ENCODE measurements at places on chromosomes 12 and 14.

GRCh38 chr12:2654311-2654710, 140.5 kb upstream of the FKBP4 start:
- no peak for DNase-seq

DNA sequence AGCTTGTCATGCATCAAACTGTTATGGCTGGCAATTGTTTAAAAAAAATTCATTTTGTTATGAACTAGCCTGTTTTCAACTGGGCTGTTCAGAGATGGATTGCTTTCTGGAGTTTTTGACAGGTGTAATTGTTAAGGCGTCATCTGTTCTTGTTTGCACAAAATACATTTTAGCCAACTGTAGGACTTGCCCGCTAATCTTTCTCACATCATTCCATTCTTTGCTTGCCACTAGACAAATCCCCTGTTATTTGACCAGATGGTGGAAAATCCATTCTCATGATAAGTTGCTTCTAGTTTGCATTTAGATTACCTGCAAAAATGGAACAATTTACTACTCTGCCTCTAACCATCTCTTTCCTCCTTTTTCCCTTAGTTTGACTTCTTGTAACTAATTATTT, 114.3 kb downstream of the NPAS3 start:
- DNase-seq = no peak

DNA sequence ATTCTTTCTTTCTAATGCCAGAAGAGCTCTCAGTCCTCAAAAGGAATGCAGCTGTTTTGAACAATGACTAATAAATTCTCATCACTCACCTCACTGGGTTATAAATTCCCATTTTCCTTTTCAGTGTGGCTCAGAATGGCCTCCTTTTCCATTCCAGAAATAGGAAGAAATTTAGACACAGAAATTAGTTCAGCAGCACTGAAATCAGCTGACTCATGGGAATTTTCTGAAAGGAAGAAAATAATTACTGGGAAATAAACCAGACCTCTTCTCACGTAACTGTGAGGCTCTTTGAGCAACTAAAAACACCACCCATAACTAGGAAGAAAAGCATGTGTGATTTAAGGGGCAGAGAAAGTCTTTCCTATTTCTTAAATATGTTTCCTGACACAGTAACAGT, 23.8 kb downstream of the CD163 start:
- no peak for DNase-seq

DNA sequence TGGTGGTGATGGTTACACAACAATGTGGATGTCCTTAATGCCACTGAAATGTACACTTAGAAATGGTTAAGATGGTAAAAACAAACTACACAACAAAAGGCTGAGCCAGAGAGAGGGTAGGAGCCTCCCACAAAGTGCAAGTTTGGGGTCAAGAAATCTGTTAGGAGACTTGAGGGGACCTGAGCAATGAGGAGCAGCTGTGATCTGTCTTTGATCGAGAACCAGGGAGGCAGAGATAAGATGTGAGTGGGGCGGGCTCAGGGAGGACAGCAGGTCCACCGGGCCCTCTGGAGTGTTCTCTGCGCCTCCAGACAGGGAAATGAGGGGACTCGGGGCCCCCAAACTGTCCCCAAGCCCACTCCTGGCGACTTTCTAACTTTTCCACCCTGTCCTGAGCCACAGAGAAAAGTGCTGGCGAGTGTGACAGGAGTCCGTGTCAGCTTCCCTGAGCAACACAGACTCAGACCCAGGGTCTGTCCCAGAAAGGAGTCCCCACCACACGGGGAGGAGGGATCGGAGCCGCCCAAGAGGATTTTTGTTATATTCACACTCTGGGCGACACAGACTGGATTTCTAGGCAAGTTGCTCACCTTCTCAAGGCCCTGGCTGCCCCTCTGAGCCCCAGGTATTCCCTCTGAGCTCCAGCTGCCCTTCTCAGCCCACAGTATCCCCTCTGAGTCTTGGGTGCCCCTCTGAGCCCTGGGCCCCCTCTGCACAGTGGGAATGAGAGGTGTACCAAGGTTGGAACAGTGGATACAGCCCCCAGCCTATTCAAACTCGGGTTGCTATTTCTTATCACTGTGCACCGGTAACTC, 11.5 kb upstream of the SCARB1 start:
- DNase-seq = no peak

DNA sequence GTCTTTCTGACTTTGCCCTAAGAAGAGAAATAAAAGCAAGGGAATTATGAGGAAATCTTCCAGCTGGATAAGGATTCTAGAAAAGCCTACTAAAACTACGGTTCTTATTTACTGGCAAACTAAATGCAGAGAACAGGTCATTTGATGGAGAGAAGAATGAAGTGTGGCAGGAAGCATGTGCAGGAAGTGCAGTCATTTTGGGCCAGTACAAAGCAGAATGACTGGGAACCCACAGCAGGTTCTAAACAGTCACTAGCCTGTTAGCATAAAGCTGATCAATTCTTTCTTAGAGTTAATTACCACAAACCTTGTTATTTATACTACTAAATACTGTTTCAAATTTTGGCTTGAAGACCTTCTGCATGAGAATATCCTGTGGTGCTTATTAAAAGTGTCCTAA, 36.7 kb downstream of the CFAP54 start:
- DNase-seq = no peak

DNA sequence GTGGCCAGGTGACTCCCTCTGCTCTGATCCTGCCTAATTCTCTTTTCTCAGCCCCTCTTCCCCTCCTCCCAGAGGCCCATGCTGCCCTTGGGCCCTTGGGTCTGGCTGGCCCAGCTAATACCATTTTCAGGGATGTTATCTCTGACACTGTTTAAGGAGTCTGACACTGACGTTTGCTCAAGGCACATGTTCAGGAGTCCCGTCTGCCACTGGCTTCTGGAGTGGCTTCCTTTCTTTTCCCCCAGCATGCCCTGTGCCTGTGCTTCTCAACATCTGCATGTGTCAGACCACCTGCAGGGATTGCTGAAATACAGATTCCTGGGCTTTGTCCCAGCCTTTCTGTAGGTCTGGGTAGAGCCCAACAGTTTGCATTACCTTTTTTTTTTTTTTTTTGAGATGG, 128.9 kb downstream of the BCL11B start:
- DNase-seq = no peak

- no peak for DNase-seq
Measured at GRCh38 chr14:64947710-64948611, 5.4 kb upstream of the GPX2 start.

DNA sequence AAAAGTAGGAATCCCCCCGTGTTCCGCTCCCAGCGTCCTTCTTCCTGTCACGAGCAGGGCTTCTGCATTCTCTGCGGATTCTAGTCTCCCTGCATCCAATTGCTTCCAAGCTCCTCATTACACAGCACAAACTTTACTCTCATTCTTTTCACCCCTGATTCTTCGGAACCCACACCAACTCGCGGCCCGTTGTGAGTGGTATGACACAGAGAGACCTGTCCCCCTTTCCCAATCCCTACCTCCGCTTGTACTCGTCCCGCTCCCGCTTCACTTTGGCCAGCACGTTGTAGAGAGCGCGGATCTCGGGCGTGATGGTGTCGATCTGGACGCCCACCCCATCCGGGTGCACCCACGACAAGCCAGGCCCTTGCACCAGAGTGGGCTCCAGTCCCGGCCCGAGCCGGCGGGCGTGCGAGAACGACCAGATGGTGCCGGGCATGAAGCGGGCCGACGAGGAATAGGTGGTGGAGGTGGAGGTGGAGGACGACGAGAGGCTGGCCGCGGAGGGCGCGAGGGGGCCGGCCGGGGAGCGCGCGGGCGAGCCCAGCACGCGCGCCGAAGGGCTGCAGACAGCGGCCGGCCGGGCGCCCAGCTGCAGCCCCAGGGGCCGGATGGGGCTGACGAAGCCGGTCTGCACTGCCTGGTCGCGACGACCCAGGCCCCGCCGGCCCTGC, 687 bp downstream of the IFFO1 start:
- peak; percentile 74 for DNase-seq

- peak; percentile 30 for DNase-seq
Measured at GRCh38 chr14:102629808-102630350, 37.4 kb downstream of the RCOR1 start.

- no peak for DNase-seq
Measured at GRCh38 chr14:101127224-101127623, 223.7 kb upstream of the RTL1 start.

DNA sequence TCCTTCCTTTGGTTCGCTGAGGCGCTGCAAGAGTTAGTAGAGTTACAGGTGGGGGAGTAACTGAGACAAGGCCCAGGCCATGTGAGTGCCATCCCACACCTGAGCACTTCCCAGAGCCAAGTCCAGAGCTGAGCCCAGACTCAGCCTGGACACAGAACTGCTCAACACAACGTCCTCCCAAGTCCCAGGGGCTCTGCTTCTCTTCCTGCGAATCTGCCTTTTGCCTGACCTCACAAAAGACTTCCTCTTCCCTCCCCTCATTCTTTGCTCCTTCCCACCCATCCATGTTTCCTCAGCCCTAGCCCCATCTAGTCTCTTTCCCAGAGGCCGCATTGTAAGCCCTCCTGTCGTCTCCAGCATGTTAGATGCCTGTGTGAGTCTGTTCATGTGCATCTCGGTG, 16.6 kb upstream of the MCRS1 start:
- DNase-seq = no peak

DNA sequence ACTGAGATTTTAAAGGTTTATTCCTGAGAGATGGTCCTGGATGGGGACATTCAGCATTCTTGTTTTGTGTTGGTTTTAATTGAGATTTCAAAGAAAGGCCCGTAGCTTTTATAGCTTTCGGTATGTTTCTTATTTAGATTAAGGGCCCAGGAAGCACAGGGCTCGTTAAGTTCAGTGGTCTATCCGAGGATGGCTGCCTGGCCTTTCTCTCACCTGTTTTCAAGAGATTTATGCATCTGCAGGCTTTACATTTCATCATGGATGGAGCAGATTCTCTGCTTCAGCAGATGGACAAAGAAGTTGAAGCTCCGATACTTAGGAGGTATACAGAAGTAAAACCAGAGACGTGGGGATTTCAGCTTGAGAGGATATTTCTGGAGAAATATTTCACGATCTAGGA, 16.0 kb downstream of the FZD10 start:
- DNase-seq = no peak

GRCh38 chr14:25108959-25109358, 59.0 kb upstream of the STXBP6 start:
- no peak for DNase-seq

DNA sequence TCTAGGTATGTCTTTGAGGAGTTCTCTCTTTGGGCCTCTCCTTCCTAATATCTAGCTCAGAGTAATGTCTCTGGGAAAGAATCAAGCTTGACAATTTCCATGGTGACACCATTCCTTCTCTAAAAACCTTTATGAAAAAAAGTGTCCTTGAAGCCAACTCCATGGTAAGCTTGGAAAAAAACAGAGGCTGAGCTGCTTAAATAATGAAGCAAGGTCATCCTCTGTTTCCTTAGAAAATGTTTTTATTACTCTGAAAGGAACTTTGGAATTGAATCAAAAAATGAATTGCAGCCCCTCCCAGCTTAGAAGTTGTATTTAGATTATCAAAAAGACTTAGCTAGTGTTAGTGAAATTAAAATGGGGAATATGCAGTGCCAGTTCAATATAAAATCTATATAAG, 166.1 kb upstream of the KITLG start:
- no peak for DNase-seq

- DNase-seq = no peak
Measured at GRCh38 chr14:86221755-86222154, 691.8 kb downstream of the FLRT2 start.

DNA sequence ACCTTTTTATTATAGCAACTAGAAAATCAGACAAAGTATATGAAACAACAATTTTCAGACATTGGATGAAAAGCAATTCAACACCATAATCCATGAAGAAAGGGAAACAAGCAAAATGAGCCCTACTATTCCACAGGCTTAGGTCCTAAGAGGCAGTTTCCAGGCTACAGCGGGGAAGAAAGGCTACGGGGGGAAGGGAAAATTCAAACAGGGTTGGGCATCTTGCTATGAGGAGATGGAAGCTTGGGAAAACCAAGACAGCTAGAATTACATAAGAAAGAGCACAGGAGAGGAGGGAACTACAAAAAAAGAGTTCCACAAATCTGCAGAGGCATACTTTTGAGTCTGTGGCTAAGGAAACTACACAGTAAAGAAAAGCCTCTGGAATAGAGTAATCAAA, 356.0 kb upstream of the CLEC14A start:
- DNase-seq = no peak

GRCh38 chr12:109766251-109766778, 52.7 kb downstream of the FAM222A start:
- DNase-seq = no peak

GRCh38 chr12:113071135-113072112, 14.9 kb downstream of the DTX1 start:
- DNase-seq = no peak

- DNase-seq = no peak
Measured at GRCh38 chr14:53022593-53022992, 71.7 kb upstream of the FERMT2 start.

All from suppressor macrophage (primary cell).